ENCODE measurements at places on chromosomes 11 and 22. TPM values are rescaled to one million over a fixed set of nuclear protein-coding genes. Genes with fewer than 3 reads are reported as not detected.

DNA sequence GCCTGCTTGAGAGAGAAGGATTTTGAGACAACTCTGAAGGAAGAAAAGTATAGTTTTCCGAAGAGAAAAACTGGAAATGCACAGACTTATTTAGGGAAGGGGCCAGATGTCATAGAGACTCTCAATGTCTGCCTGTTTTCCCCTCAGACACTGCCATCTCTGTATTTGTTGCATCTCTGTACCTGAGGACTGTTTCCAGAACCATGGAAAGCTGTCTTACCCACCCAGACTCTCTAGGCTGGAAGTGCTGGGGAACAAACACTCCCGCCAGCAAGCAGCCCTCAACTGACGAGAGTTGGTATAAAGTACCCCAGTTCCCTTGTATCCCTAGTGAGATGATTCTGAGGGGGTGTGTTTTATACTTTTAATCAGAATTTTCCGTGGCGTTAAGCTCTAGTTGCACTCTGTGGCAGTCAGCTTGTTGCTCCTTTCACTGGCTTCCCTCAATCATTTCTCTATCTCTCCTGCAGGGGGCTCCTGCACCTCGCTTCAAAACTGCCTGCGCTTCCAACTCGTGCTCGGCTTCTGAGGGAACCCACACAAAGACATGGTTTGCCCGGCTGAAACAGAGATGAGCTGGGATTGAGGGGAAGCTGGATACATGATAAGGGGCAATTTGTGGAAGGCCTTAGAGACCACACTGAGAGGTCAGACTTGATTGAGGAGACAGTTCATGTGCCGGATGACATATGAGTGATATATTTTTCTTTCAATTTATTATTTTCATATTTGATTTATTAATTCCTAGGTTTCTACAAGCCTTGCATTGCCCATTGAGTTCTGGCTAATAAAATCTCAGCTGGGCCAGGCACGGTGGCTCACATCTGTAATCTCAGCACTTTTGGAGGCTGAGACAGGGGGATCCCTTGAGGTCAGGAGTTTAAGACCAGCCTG, 36.9 kb upstream of the CLPB start:
- H3K4me1 ChIP-seq: peaks cover 6% of the 10 kb centered on the region
- H3K27ac ChIP-seq: no peak overlapping the region
- peak; percentile 20 for DNase-seq
- H3K27me3 ChIP-seq: peaks cover 54% of the 10 kb centered on the region
- H3K36me3 ChIP-seq: no peaks in the 10 kb centered on the region
- no peak overlapping the region for H3K4me3 ChIP-seq

The ASCL2 gene
- 0.18 TPM for total RNA-seq

DNA sequence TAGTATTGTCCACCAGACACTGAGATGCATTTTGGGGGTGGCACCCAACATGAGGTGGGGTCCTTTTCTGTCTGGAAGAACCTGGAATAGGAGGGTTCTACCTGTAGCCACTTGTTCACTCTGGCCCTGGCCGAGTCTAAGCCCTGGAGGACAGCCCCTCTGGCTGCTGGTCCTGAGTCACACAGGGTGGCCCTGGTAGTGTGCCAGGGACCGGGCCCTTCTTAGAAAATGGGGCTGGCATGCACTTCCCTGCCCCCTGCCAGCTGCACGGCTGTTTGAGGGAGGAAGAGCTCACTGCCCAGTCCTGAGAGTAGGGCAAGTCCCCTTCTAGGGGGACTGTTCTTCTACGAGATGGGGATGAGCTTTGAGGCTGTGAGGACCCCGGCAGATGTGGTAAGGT, 2.2 kb downstream of the PLCB3 start:
- H3K27ac ChIP-seq: no peak overlapping the region
- no peak for DNase-seq
- peak overlapping the region; percentile 25 for H3K4me3 ChIP-seq

DNA sequence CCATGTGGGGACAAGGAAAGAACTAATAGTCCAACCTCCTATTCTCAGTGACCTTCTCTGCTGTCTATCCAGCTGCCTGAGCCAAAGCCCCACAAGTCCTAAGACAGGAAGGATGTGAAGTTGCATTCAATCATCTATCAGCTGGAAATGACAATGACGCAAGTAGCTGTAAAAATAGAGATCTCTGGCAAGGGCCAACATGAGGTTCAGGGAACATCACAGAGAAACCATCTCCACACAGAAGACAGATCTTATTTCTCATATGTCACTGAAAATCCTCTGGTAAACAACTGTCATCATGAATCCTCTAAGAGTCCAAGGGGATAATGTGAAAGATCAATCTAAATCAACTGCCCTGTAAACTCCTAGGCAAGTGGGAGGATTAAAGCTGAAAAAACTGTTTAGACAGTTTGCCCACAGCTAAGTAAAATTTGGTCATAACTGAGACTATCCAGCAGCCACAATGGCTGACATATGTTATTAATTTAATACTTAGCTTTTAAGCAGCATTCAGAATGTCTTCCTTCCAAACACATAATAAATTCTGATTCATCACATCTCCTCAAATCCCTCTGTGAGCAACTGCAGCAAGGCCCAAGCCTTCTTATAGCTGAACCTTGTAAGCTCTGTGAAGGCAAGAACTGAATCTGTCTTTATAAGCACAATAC, 52.1 kb downstream of the ALG9 start:
- peaks cover 5% of the 10 kb centered on the region for H3K36me3 ChIP-seq
- H3K27ac ChIP-seq: no peak overlapping the region
- no peaks in the 10 kb centered on the region for H3K27me3 ChIP-seq
- no peak overlapping the region for H3K4me3 ChIP-seq
- peaks cover 9% of the 10 kb centered on the region for H3K4me1 ChIP-seq
- no peak for DNase-seq

- peaks cover 29% of the 10 kb centered on the region for H3K4me1 ChIP-seq
- peaks cover 7% of the 10 kb centered on the region for H3K36me3 ChIP-seq
- H3K4me3 ChIP-seq: peak overlapping the region; percentile 39
- peak overlapping the region; percentile 61 for H3K27ac ChIP-seq
- no peak for DNase-seq
These were observed 59.5 kb downstream of the FAM168A start for GRCh38 chr11:73538381-73538872.

DNA sequence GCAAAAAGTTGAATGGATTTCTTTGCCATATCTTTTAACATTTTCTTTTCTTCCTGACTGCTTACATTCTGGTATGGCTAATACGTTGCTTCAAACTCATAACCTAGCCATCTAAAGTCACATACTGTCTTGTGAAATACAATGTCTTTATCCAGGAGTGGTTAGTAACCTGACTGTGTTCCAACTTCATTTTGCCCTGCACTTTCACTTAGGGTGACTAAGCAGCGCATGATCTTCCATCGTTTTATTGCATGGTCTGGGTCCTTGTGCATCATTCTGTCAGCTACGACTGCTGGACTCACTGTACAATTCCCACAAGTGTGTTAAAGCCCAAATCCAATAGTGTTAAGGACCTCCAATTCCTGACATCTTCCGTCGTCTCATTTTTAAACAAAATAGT, 403.2 kb downstream of the NTM start:
- H3K27ac ChIP-seq: no peak overlapping the region
- no peak overlapping the region for H3K4me3 ChIP-seq
- H3K36me3 ChIP-seq: no peaks in the 10 kb centered on the region
- H3K4me1 ChIP-seq: no peaks in the 10 kb centered on the region
- DNase-seq: no peak

The MOGAT2 gene
- not detected for total RNA-seq

DNA sequence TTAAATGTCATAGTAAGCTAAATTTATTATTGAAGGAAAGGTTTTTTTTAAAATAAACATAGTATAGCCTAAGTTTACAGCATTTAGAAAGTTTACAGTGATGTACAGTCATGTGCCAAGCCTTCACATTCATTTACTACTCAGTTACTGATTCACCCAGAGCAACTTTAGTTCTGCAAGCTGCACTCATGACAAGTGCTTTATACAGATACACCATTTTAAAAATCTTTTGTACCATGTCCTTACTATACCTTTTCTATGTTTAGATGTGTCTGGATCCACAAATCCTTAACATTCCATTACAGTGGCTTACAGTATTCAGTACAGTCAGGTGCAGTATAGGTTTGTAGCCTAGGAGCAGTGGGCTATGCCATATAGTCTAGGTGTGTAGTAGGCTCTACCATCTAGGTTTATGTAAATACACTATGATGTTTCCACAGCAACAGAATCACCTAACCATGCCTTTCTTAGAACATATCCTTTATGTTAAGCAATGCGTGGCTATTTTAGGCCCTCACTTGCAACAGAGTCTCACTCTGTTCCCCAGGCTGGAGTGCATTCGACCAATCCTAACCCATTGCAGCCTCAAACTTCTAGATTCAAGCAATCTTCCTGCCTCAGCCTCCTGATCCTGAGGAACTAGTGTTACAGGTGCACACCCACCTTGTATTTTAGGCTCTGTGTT, 79.5 kb upstream of the SLC25A18 start:
- peaks cover 13% of the 10 kb centered on the region for H3K27me3 ChIP-seq
- H3K27ac ChIP-seq: no peak overlapping the region
- H3K36me3 ChIP-seq: no peaks in the 10 kb centered on the region
- H3K4me3 ChIP-seq: no peak overlapping the region

GRCh38 chr22:50612528-50613221, 12.1 kb downstream of the MAPK8IP2 start:
- H3K4me1 ChIP-seq: peaks cover 2% of the 10 kb centered on the region
- no peak overlapping the region for H3K4me3 ChIP-seq
- H3K27ac ChIP-seq: peak overlapping the region; percentile 19
- H3K36me3 ChIP-seq: peaks cover 2% of the 10 kb centered on the region
- no peak for DNase-seq
- peaks cover 41% of the 10 kb centered on the region for H3K27me3 ChIP-seq

DNA sequence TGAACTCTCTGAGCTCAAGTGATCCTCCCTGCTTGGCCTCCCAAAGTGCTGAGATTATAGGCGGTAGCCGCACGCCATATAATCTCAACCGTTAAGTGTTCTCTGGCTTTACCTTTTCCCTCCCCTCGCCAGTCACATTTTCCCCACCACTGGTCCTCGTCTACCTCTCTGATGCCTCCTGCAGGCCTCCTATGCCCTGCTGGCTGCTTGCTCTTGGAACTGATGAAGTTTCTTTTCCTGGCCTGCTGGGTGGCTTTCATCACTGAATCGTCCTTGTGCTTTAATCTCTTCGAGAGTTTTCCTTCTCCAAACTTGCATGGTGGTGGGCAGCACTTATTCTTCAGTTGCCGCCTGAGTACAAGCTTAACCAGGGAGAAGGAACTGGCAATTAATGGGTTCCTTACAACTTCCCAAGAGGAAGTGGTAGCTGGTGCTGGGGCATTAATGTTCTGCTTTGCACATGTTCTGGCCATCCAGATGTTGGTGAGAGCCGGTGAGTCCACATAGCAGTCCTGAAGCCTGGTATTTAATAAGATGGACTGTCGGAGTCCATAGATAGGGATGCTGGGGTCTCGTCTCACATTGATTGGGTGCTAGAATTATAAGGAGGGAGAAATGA, 1.3 kb downstream of the C22orf31 start:
- DNase-seq: no peak
- H3K27me3 ChIP-seq: peaks cover 46% of the 10 kb centered on the region
- H3K27ac ChIP-seq: no peak overlapping the region
- peaks cover 3% of the 10 kb centered on the region for H3K36me3 ChIP-seq
- H3K4me3 ChIP-seq: no peak overlapping the region

GRCh38 chr11:61715867-61716266, 35.7 kb downstream of the DAGLA start:
- H3K27me3 ChIP-seq: no peaks in the 10 kb centered on the region
- H3K36me3 ChIP-seq: no peaks in the 10 kb centered on the region
- peaks cover 4% of the 10 kb centered on the region for H3K4me1 ChIP-seq
- no peak for DNase-seq

GRCh38 chr11:62399172-62399877, 19.5 kb upstream of the SCGB1A1 start:
- DNase-seq: no peak
- peak overlapping the region; percentile 8 for H3K27ac ChIP-seq
- H3K4me3 ChIP-seq: no peak overlapping the region
- H3K4me1 ChIP-seq: peaks cover 24% of the 10 kb centered on the region
- H3K36me3 ChIP-seq: no peaks in the 10 kb centered on the region
- H3K27me3 ChIP-seq: no peaks in the 10 kb centered on the region

The OR5J2 gene
- not detected for total RNA-seq

The OR56A1 gene
- total RNA-seq: not detected

The EXT2 gene
- 23.6 TPM for total RNA-seq

GRCh38 chr11:34976496-34977088, 60.2 kb downstream of the PDHX start:
- H3K27me3 ChIP-seq: no peaks in the 10 kb centered on the region
- H3K4me1 ChIP-seq: peaks cover 6% of the 10 kb centered on the region
- peaks cover 27% of the 10 kb centered on the region for H3K36me3 ChIP-seq
- H3K4me3 ChIP-seq: no peak overlapping the region
- DNase-seq: no peak

GRCh38 chr11:15119826-15120225, 5.1 kb downstream of the INSC start:
- no peaks in the 10 kb centered on the region for H3K4me1 ChIP-seq
- H3K36me3 ChIP-seq: peaks cover 14% of the 10 kb centered on the region
- H3K27me3 ChIP-seq: peaks cover 51% of the 10 kb centered on the region
- no peak overlapping the region for H3K27ac ChIP-seq
- no peak for DNase-seq
- H3K4me3 ChIP-seq: no peak overlapping the region

The GAB4 gene
- not detected for total RNA-seq

The SIPA1 gene
- 142 TPM for total RNA-seq

The NXPE4 gene
- not detected for total RNA-seq

DNA sequence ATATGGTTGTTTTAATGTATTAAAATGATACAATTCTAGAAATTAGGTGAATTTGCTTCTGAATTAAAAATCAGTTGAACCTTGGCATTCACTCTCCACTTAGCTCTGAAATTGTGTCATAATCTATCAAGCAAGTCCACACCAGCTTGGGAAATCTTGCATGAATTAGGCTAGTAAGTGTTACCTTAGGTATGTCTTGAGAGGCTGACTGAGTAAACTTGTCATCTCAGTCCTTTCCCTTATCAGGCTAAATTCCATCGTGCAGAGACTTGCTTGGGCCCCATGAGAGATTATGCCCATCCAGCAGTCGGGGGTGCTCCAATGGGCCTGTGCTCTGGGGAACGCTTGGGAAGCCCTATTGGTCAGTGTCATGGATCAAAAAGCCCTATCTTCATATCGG, 33.9 kb upstream of the ST14 start:
- H3K27ac ChIP-seq: no peak overlapping the region
- DNase-seq: no peak
- H3K27me3 ChIP-seq: no peaks in the 10 kb centered on the region

GRCh38 chr22:23237841-23238240, 57.5 kb downstream of the BCR start:
- no peaks in the 10 kb centered on the region for H3K27me3 ChIP-seq
- no peak for DNase-seq
- peaks cover 62% of the 10 kb centered on the region for H3K4me1 ChIP-seq
- no peaks in the 10 kb centered on the region for H3K36me3 ChIP-seq
- peak overlapping the region; percentile 53 for H3K4me3 ChIP-seq

GRCh38 chr22:30014244-30014643, 66.0 kb upstream of the HORMAD2 start:
- peaks cover 14% of the 10 kb centered on the region for H3K36me3 ChIP-seq
- DNase-seq: no peak
- no peak overlapping the region for H3K27ac ChIP-seq
- H3K4me1 ChIP-seq: peaks cover 8% of the 10 kb centered on the region
- H3K27me3 ChIP-seq: no peaks in the 10 kb centered on the region

The NKAPD1 gene
- 9.8 TPM for total RNA-seq

The INCENP gene
- 15.9 TPM for total RNA-seq

GRCh38 chr11:61472282-61472681, 36.3 kb upstream of the LRRC10B start:
- no peak overlapping the region for H3K4me3 ChIP-seq
- no peak overlapping the region for H3K27ac ChIP-seq
- DNase-seq: no peak
- no peaks in the 10 kb centered on the region for H3K27me3 ChIP-seq
- peaks cover 2% of the 10 kb centered on the region for H3K36me3 ChIP-seq

The HTR3B gene
- not detected for total RNA-seq

Measured in T-helper 17 cell (primary cell).